Cardiac septum (tissue), 1 donor: ENCODE measurements at places on chromosomes 2 and 18. TPM values are rescaled to one million over a fixed set of nuclear protein-coding genes. Genes with fewer than 3 reads are reported as not detected.
A peak's percentile ranks its signal among the peaks of the same experiment; 100 is the strongest.

Gene LGALSL
- total RNA-seq = 13.1 TPM

Gene RAB27B
- 0.08 TPM for total RNA-seq

Gene GPR45
- total RNA-seq = not detected

Gene CAVIN2
- total RNA-seq = 145 TPM

DNA sequence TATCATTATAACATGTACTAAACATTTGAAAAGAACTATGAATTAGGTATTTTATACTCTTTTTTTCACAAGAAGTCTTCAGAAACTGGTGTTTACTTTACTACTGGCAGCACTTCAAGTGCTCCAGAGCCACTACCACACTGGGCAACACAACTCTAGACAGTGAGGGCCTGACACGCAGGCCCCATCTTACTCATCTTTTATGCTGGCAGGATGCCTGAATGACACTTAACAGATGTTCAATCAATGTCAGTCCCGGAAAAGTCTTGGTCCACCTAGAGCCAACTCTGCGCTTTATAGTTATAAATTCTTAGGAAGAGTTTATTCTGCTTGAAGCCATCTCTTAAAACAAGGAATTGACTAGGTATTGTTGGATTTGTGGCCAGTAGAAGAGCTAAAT, 8.7 kb upstream of the WIPF1 start:
- no peak for DNase-seq

DNA sequence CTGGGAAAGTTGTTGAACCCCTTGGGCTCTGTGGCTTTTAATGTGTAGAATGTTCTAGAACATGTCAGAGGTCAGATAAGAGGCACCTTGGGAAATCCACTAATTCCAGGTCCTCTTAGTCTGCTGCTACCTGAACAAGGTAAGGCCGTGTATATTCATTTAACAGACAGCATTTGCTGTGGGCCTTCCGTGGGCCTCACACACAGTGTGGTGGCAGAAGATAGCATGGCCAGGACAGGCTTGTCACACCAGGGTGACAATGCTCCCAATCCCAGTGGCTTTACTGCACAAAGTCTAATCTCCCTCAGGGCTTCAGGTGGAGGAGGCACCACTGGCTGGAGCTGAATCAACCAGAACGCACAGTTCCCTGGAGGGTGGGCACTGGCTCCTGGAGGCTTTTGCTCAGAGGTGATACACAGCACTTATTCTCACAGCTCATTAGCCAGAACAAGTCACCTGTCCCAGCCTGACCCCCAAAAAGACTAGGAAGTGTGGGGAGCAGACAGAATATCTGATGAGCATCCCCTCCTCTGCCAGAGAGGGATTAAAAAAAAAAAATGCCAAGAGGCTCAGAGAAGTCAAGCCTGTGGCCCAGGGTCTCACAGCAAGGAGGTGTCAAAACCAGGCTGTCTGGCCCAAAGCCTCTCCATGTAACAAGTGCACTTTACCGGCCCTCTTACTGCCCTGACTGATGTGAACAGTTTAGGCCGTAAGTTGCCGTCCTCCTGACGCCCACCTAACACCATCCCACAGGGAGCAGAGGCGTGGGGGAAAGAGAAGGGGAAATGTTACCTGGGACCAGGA, 216.9 kb upstream of the RAB6C start:
- peak; percentile 56 for DNase-seq

- no peak for DNase-seq
Measured at GRCh38 chr2:24708537-24709152, 84.5 kb downstream of the PTRHD1 start.

DNA sequence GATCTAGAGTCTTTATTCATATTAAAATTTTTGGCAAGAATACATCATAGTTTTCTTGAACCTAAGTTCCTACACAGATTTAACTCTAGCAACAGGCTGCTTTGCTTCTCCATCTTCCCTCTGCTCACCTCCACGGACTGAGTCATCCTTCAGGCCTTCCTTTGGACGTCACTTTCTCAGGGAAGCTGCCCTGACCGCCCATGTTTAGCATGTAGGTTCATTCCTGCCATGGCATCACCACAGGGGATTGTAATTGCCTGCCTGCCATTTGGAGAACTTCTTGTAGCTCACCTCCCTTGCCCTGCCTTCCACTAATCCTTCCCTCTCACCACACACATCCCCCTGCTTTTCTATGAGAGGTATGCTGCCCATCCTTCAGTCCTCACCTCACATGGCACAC, 43.9 kb upstream of the B3GNT2 start:
- no peak for DNase-seq
